Stimulated activated CD4-positive, alpha-beta T cell treated with anti-CD3 and anti-CD28 coated beads, Interleukin-1b, Interleukin-23, amount 100 ng/mL, for 1 hour (primary cell): ENCODE measurements at places on chromosomes 16 and 17.
A peak's percentile ranks its signal among the peaks of the same experiment; 100 is the strongest.

DNA sequence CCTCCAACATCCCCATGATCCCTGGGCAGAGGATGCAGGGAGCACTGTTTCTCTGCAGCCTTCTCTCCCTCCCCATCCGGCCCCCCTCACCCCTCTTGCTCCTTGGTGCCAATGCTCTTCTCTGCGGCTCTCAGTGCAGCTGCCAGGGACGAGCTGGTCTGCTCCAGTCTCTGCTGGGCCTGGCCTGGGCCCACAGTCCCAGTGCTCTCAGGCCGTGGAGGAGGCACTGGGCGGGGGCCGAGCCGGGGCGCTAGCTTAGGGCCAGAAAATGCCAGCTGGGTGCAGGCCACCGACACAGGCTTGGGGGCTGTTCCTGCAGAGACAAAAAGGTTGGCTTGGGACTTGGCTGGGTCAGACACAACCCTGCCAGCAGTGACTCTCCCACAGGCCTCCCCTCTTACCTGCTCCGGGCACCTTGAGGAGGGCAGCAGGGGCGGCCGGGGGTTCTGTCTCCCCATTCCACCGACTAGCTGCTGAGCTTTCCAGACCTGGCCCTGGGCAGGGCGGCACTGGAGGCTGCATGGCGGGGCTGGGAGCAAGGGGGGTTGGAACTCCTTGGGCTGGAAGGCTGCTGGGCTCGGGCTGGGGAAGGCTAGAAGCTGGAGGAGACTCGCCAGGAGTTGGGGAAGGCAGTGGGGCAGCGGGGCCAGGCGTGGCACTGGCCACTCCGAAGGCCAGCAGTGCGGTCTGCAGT is 13.8 kb downstream of the CASKIN2 start:
- DNase-seq: no peak

DNA sequence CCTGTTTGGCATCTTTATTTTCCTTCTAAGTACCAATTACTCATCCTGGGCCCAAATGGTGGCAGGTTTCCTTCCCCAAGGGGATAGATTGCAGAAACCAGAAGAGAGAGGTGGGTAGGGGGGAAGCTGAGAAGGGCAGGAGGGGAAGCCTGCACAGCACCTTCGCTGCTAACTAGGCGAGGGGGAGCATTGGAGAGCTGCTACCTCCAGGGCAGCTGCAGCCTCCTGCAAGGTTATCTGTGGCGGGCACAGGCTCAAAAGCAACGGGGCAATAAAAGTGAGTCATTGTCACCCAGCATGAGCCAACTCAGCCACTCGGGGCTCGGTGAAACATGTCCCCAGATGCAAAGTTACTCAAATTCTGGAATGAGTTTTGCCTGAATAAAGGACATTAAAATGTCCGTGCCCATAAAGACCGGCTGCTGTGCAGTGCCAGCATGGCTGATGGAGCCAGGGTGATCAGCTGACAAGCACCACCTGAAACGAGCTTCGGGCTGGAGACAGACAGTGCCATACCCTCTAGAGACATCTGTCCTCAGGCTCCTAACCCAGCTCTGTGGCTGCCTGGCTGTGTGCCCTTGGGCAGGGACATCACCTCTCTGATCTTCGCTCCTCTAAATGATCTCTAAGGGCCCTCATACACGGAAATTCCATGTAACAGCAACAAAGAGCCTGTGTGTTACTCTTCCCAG is 68.1 kb upstream of the GRIN2A start:
- DNase-seq: no peak

DNA sequence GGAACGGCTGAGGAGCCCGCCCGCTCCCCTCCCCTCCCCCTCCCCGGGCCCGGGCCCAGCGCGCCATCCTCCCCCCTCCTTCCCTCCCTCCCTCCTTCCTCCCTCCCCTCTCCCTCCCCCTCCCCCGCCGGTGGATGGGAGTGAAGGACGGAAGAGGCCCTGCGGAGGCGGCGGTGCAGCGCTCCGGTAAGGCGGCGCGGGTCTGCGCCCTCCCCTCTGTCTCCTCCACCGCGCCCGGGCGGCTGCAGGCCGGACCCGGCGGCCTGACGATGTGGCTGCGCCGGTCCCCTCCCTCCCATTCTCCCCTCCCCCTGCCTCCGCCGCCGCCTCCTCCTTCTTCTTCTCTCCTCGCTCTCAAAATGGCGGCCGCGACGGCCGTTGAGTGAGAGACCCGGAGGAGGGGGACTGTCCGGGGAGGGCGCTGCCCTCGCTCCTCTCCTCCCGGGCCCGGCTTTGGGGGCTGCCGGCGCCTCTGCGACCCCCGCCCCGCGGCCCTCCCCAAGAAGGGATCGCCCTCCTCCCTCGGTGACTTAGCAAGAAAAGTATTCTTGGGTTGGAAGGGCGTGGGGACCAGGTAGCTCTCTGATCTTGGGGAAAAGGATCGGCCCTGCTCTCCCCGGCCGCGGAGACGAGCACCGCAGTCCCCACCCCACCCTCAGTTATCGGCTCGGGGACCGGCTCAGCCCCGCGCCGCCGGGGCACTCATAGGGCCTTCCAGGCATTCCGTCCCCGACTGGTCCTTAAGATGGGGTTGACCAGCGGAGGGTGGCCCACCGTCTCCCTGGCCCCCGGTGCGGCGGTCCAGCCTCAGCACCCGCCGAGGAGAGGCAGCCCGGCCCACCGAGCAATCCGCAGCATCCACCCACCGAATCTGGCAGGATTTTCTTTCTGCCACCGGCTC is 617 bp downstream of the PAFAH1B1 start:
- peak; percentile 60 for DNase-seq

- no peak for DNase-seq
Observed at GRCh38 chr17:82878527-82878926, 38.7 kb upstream of the ZNF750 start.

- DNase-seq: no peak
Observed at GRCh38 chr16:30947859-30948666, 805 bp upstream of the ORAI3 start.

GRCh38 chr16:83533193-83533592 is 274.6 kb upstream of the HSBP1 start:
- DNase-seq: no peak

- DNase-seq: no peak
Observed at GRCh38 chr17:67478401-67479041, 101.4 kb downstream of the PITPNC1 start.

GRCh38 chr16:83603723-83604570 is 203.8 kb upstream of the HSBP1 start:
- no peak for DNase-seq

GRCh38 chr16:89583197-89583894 is 7.8 kb downstream of the CPNE7 start:
- no peak for DNase-seq

DNA sequence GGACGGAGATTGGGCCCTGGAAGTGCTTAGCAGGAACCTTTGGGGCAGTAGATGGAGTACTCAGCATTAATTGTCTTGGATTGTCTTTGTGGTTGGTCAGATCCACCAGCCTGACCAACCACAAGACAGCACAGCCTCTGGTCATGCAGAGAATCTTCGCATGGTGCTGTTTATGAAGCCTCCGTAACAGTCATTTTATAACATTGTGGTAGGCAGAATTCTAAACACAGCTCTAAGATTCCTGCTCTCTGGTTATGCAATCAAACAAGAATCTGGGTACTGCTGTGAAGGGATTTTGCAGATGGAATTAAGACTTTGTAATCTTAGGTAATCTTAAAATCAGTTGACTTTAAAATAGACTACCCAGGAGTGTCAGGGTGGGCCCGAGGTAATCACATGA is 312.2 kb upstream of the GOT2 start:
- no peak for DNase-seq

GRCh38 chr17:50689251-50689650 is 18.5 kb downstream of the ANKRD40 start:
- DNase-seq: no peak
